ENCODE measurements at places on chromosomes 7 and 10. TPM values are rescaled to one million over a fixed set of nuclear protein-coding genes. Genes with fewer than 3 reads are reported as not detected.

The ABCB8 gene
- 16.3 TPM for total RNA-seq

The CALML5 gene
- total RNA-seq = not detected

The BHLHA15 gene
- not detected for total RNA-seq

The PNLIP gene
- not detected for total RNA-seq

The HOXA6 gene
- 1.4 TPM for total RNA-seq

The IFIT1B gene
- not detected for total RNA-seq

The SPRN gene
- 0.36 TPM for total RNA-seq

DNA sequence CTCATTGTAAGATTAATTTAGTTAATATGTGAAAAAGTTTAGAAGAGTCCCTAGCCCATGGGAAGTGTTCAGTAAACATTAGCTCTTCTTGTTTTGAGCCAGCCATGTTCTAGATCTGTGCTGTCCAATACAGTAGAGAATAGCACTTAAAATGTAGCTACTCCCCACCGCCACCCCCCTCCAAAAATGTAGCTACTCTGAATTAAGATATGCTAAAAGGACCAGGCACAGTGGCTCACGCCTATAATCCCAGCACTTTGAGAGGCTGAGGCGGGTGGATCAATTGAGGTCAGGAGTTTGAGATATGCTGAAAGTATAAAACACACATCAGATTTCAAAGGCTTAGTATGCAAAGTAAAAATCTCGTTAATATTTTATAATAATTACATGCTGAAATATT lies 47.3 kb upstream of the MXI1 start:
- no peak for DNase-seq

DNA sequence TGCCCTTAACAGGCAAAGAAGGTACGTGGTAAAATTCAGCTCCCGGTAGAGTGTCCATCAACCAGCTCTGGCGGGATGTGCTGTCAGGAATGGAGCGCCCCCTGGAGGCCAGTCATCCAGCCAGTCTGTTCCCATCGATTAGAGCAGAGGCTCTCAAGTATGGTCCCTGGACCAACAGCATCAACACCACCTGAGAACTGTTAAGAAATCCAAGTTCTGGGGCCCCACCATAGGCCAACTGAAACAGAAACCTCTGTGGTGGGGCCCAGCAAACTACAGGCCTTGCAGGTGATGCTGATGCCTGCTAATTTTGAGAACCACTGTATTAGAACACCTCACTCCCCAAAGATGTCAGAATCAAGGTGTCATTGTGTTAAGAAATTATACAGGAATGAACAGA lies 109.2 kb downstream of the DPY19L1 start:
- no peak for DNase-seq

DNA sequence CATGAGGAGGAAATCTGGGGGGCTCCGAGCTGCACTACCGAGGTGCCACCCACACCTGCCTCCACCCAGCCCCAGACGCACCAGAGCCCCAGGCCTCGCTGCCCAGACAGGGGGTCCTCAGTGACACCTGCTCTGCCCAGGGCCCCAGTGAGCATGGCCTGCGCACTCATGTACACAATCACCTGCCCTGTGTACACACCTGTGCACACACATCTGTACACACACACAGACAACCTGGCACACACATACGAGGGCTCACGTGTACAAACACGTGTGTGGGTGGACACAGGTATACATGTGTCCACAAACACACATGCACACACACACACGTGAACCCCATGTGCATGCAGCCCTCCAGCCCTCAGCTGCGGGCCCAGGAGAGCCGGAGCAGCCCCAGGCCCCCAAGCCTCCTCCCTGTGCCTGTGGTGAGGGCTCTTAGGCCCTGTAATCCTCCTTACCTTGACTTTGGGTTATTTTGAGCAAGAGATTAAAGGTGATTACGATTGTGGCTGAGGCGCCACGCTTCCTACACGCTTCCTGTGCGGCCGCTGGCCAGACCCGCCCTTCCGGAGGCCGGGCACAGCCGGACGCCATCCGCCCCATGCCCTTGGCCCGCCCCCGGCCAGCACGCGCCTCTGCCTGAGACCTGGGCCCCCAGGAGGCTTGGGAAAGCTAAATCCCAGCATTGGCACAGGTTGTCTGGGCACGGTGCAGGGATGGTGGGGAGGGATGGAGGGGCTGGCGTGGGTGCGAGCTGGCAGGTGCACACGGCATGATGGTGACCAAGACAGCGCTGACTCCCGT lies 71.9 kb downstream of the ELFN1 start:
- DNase-seq = no peak

DNA sequence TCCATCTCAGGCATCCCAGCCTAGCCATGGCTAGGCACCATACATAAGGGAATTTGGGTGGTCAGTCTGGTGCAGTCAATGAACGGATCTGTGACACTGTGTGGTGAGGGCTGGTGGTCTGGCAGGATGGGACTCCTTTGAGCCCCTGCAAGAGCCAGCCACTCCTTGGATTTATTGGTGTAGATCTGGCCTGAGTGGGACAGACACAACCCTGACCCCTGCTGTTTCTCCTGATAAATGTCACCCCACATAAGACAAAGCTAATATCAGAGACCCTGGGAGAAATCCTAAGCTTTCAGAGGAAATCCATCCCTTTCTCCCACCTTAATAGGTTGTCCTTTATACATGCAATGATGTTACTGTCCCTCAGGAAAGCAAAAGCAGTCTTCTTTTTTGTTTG lies 2.3 kb downstream of the FBXO24 start:
- DNase-seq = peak; percentile 20

- DNase-seq = no peak
These were observed 14.6 kb downstream of the ZCWPW1 start for GRCh38 chr7:100413889-100414288.

- DNase-seq = peak; percentile 40
These were observed 1.2 kb upstream of the SGCE start for GRCh38 chr7:94656925-94657731.

- no peak for DNase-seq
These were observed 12.5 kb upstream of the LIPK start for GRCh38 chr10:88693392-88694020.

GRCh38 chr7:19410691-19411090 lies 265.5 kb upstream of the FERD3L start:
- DNase-seq = no peak
